Stimulated activated CD4-positive, alpha-beta T cell treated with anti-CD3 and anti-CD28 coated beads, Interleukin-4, amount 100 ng/mL, for 48 hours (primary cell): ENCODE measurements at places on chromosomes 7 and 10.

DNA sequence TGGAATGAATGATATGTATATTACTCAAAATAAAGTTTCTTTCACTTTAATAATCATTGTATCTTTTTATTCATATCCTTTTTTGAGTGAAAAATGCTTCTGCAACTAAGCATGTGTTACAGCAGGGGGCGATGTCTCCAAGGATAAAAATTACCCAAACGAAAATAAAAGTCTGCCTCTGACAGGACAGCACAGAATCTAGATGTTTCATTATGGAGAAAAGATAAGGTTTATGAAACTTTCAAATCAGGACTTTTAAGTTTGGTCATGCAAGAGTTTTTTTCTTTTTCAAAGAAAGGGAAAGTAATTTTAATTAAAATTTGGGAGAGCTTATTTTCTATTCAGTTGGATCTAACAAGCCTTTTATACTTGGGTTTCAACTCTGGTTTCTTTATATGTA, 48.4 kb downstream of the TES start:
- DNase-seq: peak; percentile 11

DNA sequence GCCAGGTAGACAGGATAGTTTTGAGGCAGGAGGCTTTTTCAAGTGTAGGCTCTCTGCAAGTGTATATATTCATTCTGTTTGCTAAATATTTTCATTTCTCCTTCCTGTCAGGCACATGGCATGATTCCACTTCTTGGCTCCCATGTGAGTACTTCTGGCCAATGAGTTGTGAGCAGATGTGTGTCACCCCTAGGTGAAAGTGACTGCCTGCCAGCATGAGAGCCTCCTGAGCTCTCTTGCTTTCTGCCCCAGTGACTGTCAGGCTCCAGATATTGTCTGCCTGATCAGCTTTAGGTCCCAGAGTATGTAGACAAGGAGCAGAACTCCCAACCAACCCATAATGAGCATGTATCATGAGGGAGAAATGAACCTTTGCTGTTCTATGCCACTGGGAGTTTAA, 257.6 kb upstream of the NPY start:
- no peak for DNase-seq

- no peak for DNase-seq
Measured at GRCh38 chr7:93146472-93147141, 1.6 kb downstream of the SAMD9L start.

- no peak for DNase-seq
Measured at GRCh38 chr10:100895346-100895745, 17.4 kb upstream of the SLF2 start.

DNA sequence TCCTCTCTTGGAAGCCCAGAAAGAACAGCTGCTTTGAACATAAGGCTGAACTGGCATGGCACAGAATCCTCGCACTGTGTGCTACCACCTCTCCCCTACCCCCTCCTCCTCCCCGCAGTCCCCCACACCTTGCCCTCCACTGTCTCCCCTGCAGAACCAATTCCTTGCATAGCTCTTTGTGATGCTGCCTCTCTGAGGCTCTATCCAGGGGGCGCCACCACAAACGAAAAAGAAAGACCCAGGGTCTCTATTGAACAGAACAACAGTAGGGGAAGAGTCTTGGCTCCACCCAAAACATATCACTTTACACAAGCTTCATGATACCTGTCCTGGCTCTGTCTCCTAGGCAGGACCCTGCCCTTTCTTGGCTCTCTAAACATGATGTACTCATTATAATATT, 26.2 kb upstream of the EBLN1 start:
- no peak for DNase-seq

DNA sequence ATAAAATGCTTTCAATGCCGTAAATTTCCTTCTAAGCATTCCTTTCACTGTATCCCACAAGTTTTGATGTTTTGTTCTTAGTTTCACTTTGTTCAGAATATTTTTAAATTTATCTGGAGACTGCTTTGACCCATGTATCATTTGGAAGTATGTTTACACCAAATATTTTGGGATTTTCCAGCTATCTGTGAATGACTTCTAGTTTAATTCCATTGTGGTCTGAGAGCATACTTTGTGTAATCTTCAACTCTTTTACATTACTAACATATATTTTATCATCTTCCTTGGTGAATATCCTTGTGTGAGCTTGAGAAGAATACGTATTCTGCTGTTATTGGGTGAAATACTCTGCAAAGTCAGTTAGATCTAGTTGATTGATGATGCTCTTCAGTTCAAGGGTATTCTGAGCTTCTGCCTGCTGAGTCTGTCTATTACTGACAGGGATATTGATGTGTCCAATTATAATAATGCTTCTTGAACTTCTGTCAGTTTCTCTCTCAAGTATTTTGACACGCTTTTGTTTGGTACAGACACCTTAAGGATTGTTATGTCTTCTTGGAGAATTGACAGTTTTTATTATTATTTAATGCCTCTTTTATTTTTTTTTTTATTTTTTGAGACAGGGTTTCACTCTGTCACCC, 31.6 kb downstream of the MKLN1 start:
- DNase-seq: no peak

DNA sequence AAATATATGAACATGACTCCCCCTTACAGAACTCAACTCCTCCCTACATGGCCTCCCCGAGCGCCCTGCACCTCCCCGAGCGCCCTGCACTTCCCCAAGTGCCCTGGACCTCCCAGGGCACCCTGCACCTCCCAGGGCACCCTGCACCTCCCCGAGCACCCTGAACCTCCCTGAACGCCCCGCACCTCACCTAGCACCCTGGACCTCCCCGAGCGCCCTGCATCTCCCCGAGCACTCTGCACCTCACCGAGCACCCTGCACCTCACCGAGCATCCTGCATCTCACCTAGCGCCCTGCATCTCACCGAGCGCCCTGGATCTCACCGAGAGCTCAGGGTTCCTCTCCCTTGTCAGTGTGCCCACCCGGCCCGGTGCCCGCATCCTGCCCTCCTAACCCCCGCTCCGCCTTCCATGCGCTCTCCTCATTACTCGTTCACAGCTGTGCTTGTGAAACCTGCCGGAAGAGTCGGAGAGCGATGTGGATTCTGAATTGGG, 134.3 kb downstream of the ACTR3B start:
- DNase-seq: no peak
